ENCODE measurements at places on chromosomes 13 and 19. TPM values are rescaled to one million over a fixed set of nuclear protein-coding genes. Genes with fewer than 3 reads are reported as not detected.

KIR3DL1 gene
- total RNA-seq = not detected

SIGLEC8 gene
- not detected for total RNA-seq

DNA sequence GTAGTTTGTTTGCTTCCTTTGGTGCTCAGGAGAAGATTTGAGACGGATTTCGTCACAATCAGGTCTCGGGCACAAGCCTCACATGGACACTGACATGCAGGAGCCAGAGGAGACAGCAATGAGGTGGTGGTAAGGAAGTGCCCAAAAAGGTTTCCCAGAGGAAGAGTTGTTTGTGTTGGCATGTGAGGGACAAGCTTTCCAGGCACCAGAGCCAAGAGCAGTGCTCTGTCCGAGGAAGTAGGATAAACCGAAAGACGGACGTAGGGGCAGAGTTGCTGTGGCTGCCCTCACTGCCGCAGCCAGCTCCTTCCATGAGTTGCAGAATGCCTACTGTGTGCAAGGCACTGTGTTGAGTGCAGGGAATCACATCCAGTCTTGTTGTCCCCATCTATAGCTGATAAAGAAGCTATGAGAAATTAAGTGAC is 27.7 kb downstream of the SAE1 start:
- DNase-seq = no peak

- DNase-seq = no peak
Measured at GRCh38 chr13:113739527-113740285, 19.3 kb upstream of the TMEM255B start.

DNA sequence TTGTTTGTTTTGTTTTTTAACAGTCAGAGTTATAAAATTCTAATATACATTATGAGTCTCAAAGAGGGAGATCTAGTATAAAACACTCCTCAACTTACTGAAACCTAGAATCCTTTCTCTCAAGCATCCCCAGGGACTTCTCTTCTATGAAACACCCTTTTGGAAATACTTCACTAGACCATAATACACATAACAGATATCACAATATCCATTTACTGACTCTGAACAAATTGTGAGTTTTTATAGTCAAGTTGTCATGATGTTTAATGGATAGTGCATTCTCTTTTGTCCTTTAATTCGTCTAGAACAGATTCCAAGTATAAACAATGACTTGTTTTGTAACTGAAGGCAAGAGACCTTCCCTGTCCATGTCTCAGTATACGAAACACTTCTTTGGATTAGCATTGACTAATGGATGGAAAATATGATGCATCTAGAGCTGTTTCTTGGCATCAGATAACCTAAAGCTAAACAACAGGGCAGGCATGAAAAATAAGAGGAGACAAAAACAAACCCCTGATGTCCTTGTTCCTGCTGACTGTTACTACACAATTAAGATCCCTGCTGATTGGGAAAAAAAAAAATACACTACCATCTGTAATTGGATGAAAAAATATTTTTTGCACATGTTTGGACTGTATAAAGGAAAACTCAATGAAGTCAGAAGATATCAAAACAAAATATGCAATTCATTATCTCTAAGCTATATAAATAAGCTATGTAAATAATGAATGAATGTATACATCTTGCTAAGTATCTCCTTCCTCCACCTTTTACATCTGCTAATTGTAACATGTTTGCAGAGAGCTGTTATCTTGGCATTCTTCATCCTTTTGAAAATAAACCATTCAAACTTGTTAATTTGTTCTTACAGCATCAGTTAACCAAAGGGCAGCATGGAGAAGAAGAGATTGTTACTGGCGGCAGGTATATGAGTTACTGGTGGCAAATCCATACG is 214.2 kb downstream of the LACC1 start:
- no peak for DNase-seq

DNA sequence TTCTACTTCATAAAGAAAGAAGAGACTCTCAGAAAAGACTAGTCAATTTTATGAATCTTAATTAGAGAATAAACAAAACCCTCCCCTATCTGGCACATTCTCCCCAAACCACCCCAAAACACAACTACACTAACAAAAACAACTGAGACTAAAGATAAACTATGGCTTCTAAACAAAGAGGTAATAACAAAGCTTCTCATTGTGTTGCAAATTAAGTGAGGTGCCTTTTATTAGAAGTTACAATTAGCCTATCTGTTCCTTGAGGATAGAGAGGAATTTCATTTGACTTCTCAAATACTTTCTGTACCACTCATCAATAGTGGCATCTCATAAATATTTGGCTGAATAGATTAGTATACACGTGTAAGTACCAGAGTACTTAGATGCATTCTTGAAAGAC is 1196.2 kb downstream of the PCDH9 start:
- no peak for DNase-seq

DNA sequence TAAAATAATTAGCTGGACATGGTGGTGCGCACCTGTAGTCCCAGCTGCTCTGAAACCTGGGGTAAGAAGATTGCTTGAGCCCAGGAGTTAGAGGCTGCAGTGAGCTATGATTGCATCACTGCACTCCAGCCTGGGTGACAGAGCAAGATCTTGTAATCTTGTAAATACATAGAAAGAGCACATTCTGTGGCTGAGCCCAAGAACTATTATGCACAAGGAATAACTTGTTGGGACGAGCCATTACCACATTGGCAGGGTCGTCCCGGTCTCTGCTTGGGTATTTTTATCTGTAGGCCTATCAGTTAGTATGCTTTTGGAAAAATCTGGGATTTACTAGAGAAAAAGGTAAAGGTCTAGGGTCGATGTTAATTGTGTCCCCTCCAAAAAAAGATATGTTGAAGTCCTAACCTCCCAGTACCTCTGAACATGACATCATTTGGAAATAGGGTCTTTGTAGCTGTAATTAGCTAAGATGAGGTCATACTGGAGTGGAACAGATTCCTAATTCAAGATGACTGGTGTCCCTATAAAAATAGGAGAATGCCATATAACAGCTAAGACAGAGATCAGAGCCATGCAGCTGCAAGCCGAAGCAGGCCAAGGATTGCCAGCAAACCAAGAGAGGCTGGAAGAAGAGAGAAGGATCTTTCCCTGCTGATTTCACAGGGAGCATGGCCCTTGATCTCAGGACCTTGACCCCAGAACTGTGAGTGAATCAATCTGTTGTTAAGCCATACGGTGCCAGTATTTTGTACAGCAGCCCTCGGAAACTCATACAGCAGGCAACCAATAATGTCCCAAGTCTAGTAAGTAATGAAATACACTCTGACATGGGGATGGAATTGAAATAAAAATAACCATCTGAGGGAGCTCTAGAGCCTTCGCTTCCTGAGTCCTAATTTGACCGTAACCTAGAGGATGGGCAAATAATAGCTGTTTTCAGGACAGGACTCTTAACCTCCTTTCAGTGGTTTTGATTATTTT is 77.0 kb downstream of the TM9SF2 start:
- peak; percentile 9 for DNase-seq

DNA sequence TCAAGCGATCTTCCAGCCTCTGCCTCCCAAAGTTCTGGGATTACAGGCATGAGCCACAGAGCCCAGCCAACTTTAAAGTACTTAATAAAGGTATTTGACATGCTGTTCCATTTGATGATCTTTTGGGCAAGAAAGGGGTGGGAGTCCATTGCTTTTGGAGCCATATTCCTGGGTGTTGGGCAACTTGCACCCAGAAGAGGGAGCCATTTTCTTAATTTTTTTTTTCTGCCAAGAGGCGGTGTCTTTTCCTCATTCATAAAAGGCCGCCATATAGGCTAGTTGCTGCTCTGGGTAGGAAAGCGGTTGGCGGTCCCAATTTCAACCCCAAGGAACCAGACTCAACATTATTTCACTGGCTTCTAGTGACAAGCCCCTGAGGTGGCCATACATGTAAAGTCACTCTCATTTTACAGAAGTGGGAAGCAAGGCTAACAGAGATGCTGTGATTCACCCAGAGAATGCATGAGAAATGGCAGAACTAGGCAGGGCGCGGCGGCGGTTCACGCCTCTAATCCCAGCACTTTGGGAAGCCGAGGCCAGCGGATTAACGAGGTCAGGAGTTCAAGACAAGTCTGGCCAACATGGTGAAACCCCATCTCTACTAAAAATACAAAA is 139.6 kb downstream of the CACNA1A start:
- DNase-seq = peak; percentile 5
